ENCODE measurements at places on chromosomes 2 and 18.

DNA sequence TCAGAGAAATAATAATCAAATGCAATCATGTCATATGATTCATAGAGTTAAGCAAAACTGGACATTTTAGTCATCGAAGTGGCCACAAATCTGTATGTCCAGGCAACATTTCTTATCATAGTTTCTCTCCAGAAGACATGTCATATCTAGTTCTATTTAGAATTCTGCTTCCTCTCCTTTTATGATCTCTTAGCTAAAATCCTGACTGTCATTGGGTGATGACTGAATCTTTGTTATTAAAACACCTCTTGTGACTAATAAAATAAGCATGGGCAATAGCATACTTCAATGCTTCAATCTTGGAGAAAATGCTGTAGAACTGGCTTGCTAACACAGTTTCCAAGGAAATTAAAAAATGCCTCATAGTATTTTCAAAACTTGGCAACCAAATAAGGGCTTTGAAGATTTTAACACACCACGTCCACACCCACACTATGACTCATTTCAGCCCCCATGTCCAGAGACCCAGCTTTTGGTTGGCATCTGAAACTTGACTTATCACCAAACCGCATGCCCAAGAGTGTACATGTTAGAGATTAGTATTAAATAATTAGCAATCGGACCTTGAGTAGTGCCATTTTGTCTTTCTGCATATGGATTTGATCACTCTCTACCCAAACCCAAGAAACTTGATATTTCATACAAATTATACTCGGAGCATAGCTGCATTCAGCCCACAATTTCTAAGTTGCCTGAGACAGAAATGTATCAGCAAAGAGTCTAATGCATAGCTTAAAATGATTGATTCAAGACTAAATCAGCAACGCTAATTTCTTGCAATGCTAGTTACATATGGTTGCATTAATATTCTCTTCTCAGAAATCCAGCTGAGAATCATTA, 106.5 kb upstream of the ETAA1 start:
- DNase-seq, result no peak

DNA sequence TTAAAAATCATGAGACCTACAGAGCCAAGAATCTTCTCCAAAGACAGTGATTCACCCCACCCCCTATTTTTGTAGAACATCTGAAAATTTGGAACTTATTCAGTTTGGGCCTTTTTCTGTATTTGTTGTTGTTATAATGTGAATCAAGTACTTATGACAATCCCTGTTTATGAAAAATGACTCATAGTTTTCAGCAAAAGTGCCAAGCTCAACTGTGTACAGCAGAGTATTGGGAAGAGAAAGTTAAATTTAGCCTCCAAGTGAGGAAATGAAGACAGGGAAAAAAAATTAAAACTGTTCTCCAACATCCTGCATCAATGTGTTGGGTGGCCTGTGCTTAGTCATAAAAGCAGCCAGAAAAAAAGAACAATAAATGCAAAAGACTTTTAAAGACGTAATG, 46.2 kb downstream of the LRATD1 start:
- no peak for DNase-seq

GRCh38 chr2:118661179-118661578, 186.3 kb downstream of the EN1 start:
- DNase-seq, result no peak

DNA sequence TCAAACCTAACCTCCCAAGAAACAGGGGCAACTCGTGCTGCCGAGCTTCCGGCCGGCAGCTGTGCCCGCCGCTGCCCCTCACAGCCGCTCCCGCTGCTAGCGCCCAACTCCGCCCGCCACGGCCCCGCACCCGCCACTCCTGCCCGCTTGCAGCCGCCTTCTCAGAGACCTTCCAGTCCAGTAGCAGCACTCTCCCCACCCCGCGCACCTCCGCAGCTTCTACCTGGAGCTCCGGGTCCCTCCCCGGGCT, 722 bp upstream of the C2orf15 start:
- no peak for DNase-seq

GRCh38 chr2:80499095-80499494, 194.5 kb upstream of the LRRTM1 start:
- peak; percentile 36 for DNase-seq

- DNase-seq, result no peak
These were observed 267.3 kb downstream of the MYCN start for GRCh38 chr2:16207611-16208010.

- DNase-seq, result no peak
These were observed 46.0 kb downstream of the ODC1 start for GRCh38 chr2:10402062-10402585.

DNA sequence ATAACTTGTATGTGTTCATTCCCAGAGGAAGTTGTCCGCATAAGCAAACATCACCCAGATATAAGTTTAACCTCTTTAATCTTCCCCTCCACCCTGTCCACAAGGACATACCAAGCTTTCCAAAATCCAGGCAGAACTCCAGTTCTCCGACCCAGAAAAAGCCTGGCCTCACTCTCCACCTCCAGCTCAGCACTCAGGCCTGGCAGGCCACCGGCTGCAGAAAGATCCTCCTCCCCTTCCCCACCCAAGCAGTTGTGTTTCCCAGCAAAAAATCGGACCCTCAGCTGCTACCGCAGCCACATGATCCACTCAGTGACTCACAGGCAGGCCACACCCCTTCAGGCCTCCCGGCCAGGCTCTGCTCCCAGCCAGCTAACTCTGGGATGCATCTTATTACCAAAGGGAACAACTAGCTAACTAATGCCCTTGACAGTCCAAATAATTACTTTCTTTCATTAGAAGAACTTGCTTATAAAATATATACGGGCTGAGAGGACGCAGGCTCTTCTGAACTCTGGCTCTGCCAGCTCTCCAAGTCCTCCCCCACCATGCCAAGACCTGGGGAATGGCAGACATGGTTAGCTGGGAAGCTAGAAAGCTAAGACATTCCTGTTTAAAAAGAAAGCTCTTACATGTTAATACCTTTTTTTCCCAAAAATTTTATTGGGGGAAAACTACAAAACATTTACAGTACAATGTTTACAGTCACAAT, 4.5 kb downstream of the ZFP36L2 start:
- DNase-seq, result peak; percentile 90

DNA sequence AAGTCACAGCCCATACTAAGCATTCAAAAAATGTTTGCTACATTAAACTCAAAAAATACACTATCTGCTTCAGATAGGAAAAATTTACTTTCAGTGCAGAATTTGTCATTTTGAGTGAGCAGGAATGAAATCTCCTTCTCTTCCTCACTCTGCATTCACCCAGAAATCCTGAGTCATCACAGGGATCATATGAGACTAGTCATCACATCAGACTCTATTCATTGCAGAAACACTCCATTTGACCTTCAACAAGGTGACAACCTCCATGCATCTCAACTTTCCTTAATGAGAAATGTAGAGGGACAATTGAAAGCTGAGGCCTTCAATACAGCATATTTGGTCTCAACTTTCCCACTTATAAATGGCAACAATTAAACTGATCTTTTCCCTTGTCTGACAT, 130.4 kb upstream of the CYP26B1 start:
- no peak for DNase-seq

DNA sequence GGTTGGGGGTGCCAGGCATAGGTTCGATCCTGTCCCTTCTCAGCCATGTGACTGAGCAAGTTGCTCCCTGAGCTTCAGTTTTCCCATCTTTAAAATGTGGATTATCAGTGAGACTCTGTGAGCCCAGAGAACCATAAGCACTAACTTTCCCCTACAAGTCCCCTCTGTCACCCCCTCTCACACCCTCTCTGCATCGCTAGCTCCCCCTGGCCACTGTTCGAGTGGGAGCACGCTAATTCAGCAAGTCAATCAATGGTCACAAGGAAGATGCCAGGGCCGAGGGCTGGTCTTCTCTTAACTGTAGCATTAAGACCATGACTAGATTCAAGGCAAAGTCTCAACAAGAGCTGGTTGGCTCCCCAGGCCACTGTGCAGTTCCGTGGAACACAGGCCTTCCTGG, 66.2 kb downstream of the BCL2L11 start:
- no peak for DNase-seq

DNA sequence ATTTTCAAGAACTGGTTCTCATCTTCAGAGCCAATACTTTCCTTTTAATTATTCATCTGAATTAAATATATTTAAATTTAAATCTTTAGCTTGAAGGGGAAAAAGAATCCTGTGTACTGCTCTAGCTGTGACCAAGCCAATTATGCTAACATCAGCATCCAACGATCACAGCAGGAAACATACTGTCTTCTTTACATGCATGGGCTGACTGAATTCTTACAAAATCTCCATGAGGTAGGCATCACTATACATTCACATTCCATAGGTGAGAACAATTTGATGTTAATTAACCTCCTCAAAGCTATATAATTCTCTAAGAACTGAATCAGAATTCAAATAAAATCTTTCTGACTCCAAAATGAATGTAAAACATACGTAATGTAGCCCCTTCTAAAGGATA, 118.8 kb upstream of the MAP2 start:
- no peak for DNase-seq

GRCh38 chr2:199220920-199221319, 236.8 kb downstream of the SATB2 start:
- DNase-seq, result no peak

GRCh38 chr2:3285901-3286645, 91.5 kb downstream of the EIPR1 start:
- DNase-seq, result no peak

DNA sequence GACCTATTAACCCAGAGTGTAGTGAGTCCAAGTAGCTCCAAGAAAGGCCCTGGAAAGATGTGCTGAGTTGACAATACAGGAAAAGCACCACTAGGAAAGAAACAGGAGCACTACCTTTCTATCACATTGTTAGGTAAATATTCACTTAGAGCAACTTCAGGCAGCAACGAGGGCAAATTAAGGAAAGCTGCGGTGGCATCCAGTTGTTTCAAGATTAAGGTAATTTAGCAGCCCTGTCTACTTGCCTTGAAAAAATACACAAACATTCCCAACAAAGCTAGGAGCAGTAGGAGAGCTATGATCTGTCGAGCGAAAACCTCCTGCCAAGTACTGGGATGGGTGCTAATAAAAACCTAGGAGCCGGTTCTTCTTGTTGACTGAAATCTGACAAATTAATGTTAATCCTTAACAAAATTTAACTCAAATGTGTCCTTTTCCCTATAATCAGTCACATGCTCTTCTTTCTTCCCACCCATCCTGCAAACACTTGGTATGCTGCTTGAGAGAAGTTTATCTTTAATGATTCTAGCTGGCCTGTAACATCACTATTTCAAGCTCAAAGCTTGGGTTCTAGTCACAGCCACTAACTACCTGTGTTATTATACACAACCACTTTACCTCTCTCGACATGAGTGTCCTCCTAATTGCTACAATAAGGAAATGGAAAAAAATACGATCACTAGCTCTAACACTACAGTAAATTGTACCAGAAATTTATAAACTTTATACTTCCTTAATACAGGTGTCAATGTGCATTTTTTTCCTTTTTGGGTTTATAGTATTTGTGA, 2.0 kb downstream of the ACAA2 start:
- DNase-seq, result no peak

- peak; percentile 84 for DNase-seq
These were observed 108.3 kb downstream of the PIEZO2 start for GRCh38 chr18:11040823-11041656.

GRCh38 chr2:176639671-176640070, 370.4 kb downstream of the MTX2 start:
- DNase-seq, result no peak

DNA sequence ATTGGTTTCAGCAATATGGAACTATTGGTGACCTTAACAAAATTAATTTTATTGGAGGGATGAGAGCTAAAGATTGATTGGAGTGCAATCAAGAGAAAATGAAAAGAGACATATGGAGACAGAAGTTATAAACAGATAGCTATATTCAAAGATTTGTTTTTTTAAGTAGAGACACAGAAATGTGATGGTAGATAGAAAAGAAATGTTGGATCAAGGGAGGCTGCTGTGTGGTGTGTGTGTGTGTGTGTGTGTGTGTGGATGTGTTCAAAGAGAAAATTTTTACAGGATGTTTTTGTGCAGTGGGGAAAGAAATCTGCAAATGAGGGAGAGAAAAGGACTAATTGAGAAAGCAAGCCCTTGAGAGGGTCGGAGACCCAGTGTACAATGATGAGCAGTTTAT, 249.5 kb upstream of the SPHKAP start:
- DNase-seq, result no peak

DNA sequence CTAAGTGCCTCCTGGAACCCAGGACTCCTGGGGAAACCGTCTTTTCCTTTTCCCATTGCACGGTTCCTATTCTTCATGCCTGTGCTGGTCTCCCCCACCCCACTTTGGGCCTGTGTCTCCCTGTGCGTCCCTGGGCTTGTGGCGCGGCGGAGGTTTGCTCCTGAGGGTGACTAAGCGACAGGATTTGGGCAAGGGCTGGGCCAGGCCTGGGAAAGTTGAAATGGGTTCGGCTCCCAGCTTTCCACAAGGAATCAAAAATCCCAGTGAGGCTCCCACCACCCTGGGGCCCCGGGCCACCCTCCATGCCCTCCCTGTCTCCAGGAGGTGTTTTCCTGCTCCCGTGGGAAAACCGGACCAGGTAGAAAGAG, 197.6 kb downstream of the NDUFA10 start:
- DNase-seq, result no peak

- peak; percentile 47 for DNase-seq
These were observed 1.5 kb downstream of the GAREM1 start for GRCh38 chr18:32469190-32469651.

DNA sequence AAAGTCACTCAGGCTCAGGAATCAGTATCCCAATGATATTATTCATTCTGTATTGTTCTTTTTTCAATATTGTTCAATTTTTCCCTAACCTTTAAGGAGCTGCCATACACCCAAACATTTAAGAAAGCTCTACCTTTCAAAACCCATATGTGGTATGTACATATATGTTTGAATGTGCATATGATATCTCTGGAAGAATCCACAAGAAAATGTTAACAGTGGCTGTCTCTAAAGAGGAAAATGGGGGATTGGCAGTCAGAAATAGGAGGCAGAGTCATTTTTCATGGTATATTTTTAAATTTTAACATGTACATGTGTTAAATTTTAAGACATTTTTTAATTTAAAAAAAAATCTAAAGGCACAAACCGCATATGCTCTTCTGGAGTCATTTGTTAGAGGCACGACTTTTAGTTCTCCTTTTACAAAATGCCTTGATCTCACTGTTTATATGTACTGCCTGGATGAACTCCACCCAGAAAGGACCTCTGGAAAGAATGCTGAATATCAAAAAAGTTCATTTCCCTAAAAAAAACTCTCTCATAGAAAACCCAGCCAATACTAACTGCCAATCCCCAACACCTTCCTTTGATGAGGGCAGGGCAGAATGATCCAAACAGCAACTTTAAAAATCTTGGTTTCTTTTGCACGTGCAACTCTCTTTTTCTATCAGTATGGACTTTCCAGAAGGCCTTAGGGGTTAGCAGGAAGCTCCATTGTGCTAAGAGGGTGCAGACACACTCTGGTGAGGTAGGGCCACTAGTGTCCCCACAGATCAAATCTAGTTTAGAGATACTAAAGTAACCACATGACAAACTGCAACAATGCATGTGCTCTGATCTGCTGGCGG, 23.6 kb downstream of the KCTD1 start:
- DNase-seq, result no peak

DNA sequence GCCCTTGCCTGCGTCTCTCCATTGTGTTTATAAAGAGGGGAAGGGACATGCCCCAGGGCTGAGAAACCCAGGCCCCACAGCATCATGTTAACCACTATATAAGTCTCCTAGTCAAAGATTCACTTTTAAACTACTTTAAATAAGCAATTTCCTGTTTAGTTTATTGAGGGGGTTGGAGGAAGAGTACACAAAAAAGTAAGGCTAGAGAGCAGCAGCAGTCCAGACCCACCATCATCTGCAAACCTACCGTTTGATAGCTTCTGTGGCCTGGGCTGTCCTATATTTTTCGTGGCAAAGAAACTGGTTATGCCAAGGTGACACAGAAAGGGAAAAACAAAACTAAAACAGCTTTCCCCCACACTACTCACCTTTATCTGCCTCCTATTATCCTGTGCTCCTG, 646.1 kb downstream of the IRS1 start:
- DNase-seq, result no peak

- no peak for DNase-seq
These were observed 1013.2 kb upstream of the FANCL start for GRCh38 chr2:59254279-59254678.
